ENCODE measurements at places on chromosomes 7 and 10. TPM values are rescaled to one million over a fixed set of nuclear protein-coding genes. Genes with fewer than 3 reads are reported as not detected.

DNA sequence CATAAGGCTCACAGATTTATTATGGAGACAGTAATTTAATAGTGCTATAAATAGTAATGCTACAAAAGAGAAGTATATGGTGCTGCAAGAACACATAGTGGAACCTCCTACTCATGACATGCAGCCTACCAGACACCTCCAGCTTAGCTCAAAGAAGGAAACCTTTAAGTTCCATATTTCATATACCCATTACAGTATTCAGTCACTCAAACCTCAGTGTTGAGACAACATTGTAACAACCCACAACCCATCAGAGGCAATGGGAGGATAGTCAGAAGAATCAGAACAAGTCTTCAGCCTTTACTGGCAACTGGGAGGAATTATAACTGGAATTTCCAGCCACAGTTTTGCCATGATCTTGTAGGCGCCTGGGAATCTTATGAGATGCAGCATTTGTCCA lies 186.3 kb upstream of the VSTM2A start:
- no peaks in the 10 kb centered on the region for H3K36me3 ChIP-seq
- no peaks in the 10 kb centered on the region for H3K27me3 ChIP-seq
- H3K4me1 ChIP-seq: no peaks in the 10 kb centered on the region
- H3K27ac ChIP-seq: no peak overlapping the region

Gene C7orf33
- polyA plus RNA-seq: not detected

Gene FAM170B
- polyA plus RNA-seq: not detected

DNA sequence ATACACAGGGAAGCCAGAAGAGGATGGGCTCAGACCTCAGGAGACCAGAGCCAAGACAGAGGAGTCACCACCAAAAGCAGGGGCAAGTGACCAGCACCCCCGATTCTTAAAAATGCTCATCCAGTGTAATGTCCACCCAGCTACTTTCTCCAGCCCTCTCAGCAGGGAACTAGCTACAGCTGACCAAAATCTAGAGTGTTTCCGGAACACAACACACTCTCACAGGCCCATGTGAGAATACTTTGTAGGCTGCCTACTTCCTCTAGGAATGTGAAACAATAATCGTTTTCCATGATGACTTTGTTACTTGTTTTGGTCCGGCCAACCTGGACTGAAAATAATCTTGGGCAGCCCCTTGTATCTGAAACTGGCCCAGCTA lies 14.5 kb downstream of the PSAP start:
- H3K27ac ChIP-seq: peak overlapping the region; percentile 93
- no peak overlapping the region for H3K4me3 ChIP-seq
- DNase-seq: no peak
- peaks cover 6% of the 10 kb centered on the region for H3K36me3 ChIP-seq
- peaks cover 65% of the 10 kb centered on the region for H3K4me1 ChIP-seq

DNA sequence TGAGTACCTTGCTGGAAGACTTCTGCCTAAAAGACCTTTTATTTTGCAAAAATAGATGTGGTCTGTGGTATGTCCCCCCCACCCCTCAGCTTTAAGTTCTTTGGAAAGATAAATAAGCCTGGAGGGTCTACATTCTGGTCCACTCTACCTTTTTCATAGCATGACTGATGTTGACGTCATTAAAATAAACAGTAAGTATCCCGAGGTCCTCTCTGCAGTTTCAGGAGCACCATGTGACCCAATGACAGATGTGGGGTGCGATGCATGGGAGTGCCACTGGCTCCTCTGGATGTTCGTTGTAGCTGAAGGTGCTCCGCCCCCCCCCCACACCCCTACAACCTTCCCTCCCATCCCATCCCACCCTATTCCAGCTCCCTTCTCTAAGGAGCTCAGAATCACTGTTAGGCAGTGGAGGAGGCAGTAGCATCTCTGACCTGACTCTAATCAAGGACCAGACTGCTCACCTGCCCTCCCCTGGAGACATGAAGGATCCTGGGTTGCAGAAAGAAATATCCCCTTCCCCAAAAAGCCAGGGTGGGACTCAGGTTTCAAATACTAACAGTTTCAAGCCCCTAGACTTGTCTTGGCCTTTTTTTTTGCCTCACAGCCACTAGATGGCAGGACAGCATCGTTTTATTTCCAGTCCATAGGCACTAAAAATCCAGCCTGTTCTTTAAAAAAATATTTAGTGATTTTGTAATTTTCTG lies 25.1 kb downstream of the CASP7 start:
- H3K27ac ChIP-seq: no peak overlapping the region
- no peak for DNase-seq
- peaks cover 7% of the 10 kb centered on the region for H3K4me1 ChIP-seq

DNA sequence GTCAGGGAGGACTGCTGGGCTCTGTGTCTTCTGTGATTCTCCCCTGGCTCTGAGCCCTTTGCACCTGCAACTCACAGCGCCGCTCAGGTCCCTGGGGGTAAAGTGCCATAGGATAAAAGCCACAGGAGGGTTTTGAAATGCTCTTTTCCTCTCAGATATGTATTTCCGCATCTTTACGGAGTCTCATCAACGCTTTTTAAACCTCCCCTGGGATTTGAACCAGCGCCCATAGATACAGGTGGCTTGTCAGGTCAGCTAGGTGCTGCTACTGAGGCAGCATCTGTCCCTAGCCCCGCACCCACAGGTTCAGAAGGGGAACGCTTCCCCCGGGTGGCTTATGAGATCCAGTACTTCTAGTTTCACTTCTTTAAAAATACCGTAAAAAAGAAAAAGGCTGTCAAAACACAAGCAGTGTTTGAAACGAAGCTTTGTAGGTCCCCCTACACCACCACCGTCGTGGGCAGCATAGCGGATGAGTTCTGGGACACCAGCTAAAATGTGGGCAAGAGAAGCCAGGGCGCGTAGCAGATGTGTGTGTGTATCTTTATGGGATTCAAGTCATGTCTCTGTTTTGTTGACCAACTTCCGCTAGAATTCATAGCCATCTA lies 173.5 kb downstream of the CUX1 start:
- no peak for DNase-seq
- no peaks in the 10 kb centered on the region for H3K36me3 ChIP-seq
- no peaks in the 10 kb centered on the region for H3K27me3 ChIP-seq
- no peaks in the 10 kb centered on the region for H3K4me1 ChIP-seq
- H3K4me3 ChIP-seq: no peak overlapping the region

- no peaks in the 10 kb centered on the region for H3K36me3 ChIP-seq
- H3K4me1 ChIP-seq: no peaks in the 10 kb centered on the region
- no peak overlapping the region for H3K27ac ChIP-seq
- H3K4me3 ChIP-seq: no peak overlapping the region
Observed at GRCh38 chr10:17585016-17585415, 32.2 kb downstream of the HACD1 start.

Gene SPDYE3
- not detected for polyA plus RNA-seq

GRCh38 chr10:34169131-34169530 lies 646.0 kb downstream of the PARD3 start:
- H3K4me3 ChIP-seq: no peak overlapping the region
- H3K4me1 ChIP-seq: no peaks in the 10 kb centered on the region
- H3K27me3 ChIP-seq: no peaks in the 10 kb centered on the region
- H3K27ac ChIP-seq: no peak overlapping the region

DNA sequence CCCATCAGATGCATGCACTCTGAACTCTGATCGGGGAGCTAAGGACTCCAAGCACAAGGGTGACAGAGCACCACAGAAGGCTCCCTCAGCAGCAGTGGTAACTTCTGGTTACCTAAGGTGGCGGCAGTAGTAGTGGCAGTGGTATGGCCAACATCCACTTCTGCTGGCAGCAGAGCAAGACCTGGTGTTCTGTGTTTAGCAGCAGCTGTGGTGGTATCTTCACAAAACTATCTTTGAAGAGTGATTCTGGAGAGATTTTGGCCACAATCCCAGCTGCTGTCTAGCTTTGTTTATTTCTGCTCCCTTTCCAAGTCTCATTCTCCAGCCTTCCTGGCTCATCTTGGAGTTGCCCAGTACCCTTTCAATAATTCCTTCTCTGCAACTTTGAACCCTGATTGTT lies 102.4 kb upstream of the LRGUK start:
- H3K4me3 ChIP-seq: no peak overlapping the region
- no peaks in the 10 kb centered on the region for H3K4me1 ChIP-seq
- H3K27me3 ChIP-seq: no peaks in the 10 kb centered on the region
- no peak overlapping the region for H3K27ac ChIP-seq
- DNase-seq: peak; percentile 19
- H3K36me3 ChIP-seq: no peaks in the 10 kb centered on the region

Gene NPC1L1
- 2.4 TPM for polyA plus RNA-seq

DNA sequence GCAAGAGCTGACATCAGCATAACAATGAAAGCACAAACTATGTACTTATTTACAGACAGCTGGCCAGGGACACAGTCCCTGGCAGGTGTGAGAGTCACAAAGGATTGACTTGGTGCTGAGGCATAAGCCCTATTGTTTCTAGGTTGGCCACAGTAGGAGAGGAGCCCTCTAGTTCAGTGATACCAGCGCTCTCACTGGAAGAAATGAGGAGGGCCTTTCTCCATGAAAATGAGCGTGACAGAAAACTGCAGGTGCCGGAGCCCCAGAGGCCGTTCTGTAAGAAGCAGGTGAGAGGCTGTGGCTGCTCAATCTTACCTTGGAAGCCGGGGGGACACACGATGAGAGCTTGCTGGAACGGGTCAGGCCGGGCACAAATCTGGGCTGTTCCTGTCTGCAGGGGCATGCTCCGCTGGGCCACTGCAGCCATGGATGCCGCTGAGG lies 90.5 kb downstream of the CLEC2L start:
- H3K4me1 ChIP-seq: no peaks in the 10 kb centered on the region
- H3K27ac ChIP-seq: no peak overlapping the region
- peaks cover 35% of the 10 kb centered on the region for H3K36me3 ChIP-seq

GRCh38 chr7:30657131-30657530 lies 25.1 kb downstream of the CRHR2 start:
- H3K27me3 ChIP-seq: no peaks in the 10 kb centered on the region
- no peak for DNase-seq
- H3K36me3 ChIP-seq: no peaks in the 10 kb centered on the region
- H3K27ac ChIP-seq: no peak overlapping the region

Measured in kidney (tissue), 22 donors.